ENCODE measurements at places on chromosomes 11 and 22. TPM values are rescaled to one million over a fixed set of nuclear protein-coding genes. Genes with fewer than 3 reads are reported as not detected.

DNA sequence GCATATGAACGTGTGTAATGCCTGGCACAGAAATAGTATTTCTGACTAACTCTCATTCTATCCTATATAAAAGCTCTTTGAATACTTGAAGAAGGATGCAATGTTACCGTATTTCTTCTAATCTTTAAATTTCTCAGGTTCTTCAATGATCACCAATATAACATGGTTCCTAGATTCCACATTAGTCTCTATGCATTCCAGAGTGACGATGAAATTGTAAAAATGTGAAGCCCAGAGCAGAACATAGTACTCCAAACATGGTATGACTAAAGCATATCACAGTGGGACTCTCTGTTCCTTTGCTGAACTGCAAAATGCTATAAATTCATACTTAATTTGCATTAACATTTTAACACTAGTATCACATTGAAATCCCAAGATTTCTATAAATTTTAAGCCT is 877.6 kb upstream of the CHORDC1 start:
- DNase-seq, result no peak

Gene LRRC55
- total RNA-seq, result 15.9 TPM

- no peak for DNase-seq
These were observed 5.2 kb upstream of the TNFRSF13C start for GRCh38 chr22:41931701-41932269.

- no peak for DNase-seq
These were observed 49.6 kb downstream of the CNTF start for GRCh38 chr11:58671983-58672633.

Gene MS4A8
- 0.41 TPM for total RNA-seq

DNA sequence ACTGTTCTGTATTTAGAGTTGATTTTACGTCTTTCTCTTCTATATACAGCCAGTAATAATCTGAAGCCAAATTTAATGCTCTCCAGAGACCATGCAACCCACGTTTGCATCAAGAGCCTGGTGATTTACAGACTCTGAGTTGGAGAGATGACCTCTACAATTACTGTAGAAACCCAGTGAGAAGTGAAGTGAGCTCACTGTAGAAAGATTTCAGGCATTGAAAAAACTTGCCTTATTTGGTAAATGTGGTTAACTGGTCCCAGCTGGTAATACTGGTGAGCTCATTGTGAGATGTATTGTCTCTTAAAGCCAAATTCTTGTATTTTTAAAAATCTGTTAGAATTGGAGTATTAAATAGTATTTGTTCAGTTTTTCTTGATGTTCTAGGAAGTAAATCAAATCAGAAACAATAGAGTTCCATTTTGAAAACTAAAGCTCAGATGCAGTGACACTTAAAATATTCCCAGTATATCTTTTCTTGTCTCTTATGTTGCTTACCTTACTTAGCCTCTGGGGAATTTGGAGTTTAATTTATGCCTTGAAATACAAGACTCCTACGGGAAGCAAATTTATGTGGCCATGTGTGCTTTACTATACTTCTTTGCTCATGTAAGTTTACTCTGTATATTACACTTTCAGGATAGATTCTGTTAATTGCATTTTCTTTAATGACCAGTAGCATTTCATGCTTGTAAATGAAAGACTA is 189.9 kb downstream of the ARHGAP42 start:
- no peak for DNase-seq

DNA sequence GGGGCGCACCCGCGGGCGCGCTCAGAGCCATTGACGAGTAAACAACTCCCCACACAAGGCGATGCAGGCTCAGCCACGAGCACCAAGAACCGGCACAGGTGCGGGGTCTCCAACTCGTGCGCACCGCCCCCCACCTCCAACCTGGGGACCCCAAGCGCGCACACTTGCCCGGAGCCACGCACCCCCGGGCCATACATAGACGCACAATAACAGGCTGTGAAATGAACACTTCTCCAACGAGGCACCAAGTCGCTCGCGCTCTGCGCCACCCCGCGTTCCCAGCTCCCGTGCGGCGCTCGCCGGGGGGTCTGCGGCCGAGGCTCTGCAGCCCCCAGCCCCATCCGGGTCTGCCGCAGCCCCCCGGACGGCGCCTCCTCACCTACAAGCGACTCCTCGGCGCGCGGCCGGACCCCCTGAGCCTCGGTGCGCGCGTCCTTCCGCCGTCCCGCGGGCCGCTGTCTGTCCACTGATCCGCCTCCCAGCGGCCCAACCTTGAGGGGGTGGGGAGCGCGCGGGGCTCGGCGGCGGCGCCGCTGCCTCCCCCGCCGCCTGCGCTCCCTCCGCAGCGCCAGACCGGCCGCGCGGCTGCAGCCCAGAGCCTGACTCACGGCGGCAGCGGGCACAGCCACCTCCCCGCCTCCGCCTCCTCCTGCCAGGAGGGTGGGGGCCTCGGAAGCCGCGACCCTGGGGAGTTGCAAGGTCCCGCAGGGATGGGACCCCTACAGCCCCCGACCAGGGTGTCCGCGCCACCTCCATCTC is 1.6 kb downstream of the IFITM10 start:
- no peak for DNase-seq

DNA sequence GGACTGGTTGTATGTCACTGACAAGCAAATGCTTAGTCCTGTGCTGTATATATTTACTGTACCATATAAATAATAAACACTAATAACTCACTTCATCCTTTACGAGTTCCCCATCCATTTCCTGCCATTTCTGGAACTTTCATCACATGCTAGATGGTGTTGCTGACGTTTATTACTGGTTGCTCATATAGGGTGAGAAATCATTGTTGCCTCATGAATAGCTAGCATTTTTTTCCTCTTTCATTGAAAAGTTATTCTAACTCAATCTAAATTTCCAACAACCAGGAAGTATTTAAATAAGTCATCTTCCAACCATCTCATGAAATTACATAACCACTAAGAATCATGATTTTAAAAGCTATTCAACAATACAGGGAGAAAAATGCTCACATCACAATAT is 88.6 kb upstream of the RCN1 start:
- DNase-seq, result no peak

- no peak for DNase-seq
These were observed 21.6 kb downstream of the MAPK1 start for GRCh38 chr22:21845558-21846453.

Gene TAF1D
- total RNA-seq, result 134 TPM

Gene MMP10
- total RNA-seq, result not detected

DNA sequence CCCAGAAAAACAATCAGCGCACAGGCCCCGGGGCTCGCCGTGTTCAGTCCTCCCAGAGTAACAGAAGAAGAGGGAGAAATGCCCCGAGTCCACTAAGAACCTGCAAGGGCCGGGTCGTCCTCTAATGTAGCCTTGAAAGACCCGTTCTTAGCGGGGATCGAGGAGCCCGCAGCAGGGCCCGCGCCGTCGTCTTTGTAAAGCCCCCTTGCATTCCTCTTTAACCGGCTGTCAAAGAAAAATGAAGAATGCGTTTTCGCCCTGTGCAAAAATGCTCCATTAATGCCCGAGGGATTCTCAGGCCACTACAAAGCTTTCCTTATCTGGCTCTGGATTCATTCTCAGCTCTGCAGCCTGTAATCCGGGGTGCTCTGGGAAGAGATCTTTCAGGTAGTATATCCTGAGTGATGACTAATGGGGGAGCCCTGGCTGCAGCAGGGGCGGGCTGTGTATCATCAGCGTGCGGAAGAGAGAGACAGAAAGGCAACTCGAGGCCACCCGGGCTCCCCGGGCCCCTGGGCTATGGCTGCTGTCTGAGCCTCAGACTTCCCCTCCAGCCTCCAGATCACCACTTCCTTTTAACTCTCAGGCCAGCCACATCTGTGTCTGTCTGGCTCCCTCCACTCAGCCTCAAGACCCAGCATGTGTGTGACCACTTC is 78.2 kb downstream of the FBLN1 start:
- no peak for DNase-seq

Gene FAM83F
- 0.41 TPM for total RNA-seq

Gene OR5AN1
- total RNA-seq, result not detected

Gene PRODH
- total RNA-seq, result 0.82 TPM

DNA sequence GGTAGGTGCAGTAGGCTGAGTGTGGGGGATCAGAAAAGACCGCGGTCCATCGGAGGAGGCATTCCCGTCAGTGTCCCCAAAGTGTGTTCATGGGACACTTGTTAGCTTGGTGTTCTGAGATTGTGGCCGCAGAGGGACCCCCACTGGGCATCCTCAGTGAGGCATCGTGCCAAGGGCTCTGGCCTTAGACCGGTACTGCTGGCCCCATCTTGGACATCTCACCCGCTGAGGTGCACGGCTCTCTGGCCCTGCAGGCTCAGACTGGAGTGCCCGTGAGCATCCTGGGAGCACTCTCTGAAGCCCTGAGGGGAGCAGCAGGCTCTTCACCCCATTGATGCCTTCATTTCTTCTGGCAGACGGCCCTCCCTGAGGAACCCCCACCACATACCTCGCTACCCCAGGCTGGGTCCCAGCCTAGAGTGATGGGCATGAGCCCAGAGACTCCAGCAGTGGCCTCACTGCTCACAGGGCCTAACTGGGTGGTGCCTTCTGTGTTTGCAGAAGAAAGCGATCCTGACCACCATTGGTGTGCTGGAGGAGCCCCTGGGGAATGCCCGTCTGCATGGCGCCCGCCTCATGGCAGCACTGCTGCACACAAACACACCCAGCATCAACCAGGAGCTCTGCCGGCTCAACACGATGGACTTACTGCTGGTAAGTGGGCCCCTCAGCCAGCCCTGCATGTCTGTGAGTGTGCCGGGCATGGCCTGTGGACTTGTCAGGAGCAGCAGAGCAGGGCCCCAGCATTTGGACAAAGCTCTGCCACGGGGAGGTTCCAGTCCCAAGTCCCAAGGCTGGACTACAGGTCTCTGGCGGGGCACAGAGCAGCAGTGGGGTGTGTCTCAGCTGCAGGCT is 51.6 kb downstream of the SBF1 start:
- no peak for DNase-seq

- no peak for DNase-seq
These were observed 972.8 kb downstream of the OPCML start for GRCh38 chr11:132559331-132560036.

Gene FXYD6
- total RNA-seq, result 69.3 TPM

DNA sequence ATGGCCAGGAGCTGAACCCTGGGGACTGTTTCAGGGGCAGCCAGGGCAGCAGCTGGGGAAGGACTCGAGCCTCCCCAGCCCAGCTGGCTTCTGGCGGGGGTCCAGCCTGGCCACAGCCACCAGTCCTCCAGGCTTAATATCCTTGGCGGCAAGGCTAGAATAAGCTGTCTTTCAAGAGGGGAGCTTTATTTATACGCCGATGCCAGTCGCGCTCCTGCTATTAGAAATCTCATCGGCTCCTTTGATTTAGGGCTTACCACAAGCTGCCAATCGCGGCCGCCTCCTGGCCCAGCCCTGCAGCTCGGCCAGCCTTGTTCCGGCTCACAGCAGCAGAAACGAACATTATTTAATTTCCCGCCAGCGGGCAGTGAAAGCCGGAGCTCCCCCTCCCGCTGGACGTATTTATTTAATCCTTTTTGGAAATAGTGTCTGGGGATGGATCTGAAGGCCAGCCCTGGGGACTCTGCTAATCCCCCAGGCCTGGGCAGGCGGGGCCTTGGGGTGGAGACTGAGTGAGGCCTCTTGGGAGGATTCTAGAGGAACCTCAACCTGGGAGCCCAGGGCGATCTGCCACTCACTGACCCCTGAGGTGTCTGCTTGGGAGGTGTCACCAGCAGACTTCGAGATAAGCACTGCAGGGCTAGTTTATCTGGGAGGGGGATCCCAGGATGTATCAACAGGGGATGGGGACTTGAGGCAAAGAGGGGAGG is 363.1 kb downstream of the MN1 start:
- no peak for DNase-seq

DNA sequence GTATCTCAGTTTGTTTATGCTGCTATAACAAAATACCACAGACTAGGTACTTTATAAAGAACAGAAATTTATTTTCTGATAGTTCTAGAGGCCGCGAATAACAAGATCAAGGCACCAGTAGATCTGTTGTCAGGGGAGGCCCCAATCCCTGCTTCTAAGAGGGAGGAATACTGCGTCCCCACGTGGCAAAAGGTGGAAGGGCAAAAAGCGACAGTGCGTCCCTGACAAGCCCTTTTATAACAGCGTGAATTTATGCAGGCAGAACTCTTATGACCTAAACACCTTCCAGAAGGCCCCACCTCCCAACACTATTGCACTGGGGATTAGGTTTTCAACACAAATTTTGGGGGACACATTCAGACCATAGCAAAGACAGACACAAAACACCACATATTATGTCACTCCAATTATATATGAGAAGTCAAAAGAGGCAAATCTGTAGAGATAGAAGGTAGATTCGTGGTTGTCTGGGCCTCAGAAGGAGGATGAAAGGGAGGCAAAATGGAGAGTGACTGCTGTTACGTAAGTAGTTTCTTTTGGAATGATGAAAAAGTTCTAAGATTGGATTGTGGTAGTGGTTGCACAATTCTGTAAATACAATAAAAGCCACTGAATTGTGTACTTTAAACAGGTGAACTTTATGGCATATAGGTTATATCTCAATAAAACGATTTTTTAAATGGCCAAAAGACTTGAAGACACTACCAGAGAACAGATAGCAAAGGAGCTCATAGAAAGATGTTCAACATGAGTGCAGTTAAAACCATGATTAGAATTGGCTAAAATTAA is 30.1 kb upstream of the TNRC6B start:
- DNase-seq, result no peak

Gene CYB5R2
- 2.0 TPM for total RNA-seq

- DNase-seq, result peak; percentile 53
These were observed 227.5 kb downstream of the CTTN start for GRCh38 chr11:70625582-70626518.

Gene PRG2
- not detected for total RNA-seq

DNA sequence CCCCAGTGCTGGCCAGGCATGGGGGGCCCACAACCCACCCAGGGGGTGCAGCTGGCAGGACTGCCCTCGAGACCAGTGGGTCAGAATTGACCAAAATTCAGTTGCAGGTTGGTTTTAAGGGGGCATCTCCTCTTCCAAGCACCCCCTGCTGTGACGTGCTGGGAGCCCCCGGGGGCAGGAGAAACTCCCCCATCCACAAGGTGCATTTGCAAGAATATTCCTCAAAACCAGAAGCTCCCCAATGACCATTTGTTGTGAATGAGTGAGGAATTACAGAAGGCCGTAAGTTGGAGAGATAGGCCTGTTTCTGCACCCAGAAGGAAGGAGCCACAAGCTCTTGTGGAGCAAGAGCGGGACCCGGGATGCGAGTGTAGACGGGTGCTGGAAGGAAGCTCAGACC is 414.5 kb downstream of the BRD1 start:
- no peak for DNase-seq

GRCh38 chr22:50314455-50315288 is 7.2 kb upstream of the PLXNB2 start:
- DNase-seq, result no peak

GRCh38 chr11:60165538-60165937 is 17.3 kb downstream of the MS4A6A start:
- DNase-seq, result no peak

Data from frontal cortex (tissue), 4 donors.